AG04449 (cell line): ENCODE measurements at places on chromosomes 1 and 21.

DNA sequence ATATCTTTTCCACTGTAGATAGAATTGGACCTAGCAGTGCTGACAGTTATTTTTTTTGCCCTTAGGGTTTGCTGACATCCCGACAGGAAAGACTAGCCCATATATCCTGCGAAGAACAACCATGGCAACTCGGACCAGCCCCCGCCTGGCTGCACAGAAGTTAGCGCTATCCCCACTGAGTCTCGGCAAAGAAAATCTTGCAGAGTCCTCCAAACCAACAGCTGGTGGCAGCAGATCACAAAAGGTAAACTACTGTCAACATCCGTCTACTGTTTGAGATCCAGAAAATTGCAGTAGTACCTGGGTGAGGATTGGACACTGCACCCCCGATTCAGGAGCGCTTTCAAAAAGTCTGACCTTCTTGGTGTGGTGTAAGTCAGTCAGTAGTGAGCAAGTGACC is 55.8 kb downstream of the CENPF start:
- no peak for DNase-seq

DNA sequence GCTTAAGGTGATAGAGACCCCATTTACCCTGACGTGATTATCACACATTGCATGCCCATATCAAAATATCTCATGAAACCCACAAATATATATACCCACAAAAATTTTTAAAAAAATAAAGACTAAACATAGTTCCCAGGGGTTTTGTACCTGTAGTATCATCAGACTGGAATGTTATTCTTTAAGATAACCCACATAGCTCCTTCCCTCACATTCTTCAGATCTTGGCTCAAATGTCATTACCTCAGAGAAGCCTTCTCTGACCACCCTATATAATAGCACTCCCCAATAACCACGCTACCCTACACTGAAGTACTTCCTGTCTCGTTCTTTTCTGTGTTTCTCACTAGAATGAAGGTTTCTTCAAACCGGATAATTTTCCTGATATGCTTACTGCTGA is 138.3 kb upstream of the SNX7 start:
- DNase-seq = no peak

- no peak for DNase-seq
Observed at GRCh38 chr21:29300807-29301138, 2.1 kb downstream of the BACH1 start.

- DNase-seq = no peak
Observed at GRCh38 chr1:23370709-23371584, 1.3 kb upstream of the ZNF436 start.

- DNase-seq = no peak
Observed at GRCh38 chr1:4908486-4908885, 254.1 kb downstream of the AJAP1 start.
